Daoy (cell line): ENCODE measurements at places on chromosomes 12 and 14. TPM values are rescaled to one million over a fixed set of nuclear protein-coding genes. Genes with fewer than 3 reads are reported as not detected.

- no peak for DNase-seq
Measured at GRCh38 chr12:40614923-40615322, 77.3 kb upstream of the CNTN1 start.

DNA sequence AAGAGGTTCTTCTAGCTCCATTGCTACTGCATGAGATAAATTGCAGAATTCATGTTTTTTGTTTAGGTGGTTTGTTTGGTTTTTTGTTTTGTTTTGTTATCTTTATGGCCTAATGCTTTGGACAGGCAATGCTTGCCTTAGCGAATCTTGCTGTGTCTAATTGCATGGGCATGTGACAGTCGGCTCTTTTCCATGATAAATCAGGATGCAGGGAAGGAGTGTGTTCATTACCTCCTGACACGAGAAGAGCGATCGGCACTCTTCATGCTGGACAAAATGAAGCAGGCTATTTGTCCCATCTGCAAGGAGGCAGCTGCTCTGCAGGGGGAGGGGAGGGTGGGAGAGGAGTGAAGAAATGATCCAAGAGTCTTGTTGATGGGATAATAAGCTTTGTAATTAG, 6.5 kb downstream of the CCDC60 start:
- no peak for DNase-seq

DNA sequence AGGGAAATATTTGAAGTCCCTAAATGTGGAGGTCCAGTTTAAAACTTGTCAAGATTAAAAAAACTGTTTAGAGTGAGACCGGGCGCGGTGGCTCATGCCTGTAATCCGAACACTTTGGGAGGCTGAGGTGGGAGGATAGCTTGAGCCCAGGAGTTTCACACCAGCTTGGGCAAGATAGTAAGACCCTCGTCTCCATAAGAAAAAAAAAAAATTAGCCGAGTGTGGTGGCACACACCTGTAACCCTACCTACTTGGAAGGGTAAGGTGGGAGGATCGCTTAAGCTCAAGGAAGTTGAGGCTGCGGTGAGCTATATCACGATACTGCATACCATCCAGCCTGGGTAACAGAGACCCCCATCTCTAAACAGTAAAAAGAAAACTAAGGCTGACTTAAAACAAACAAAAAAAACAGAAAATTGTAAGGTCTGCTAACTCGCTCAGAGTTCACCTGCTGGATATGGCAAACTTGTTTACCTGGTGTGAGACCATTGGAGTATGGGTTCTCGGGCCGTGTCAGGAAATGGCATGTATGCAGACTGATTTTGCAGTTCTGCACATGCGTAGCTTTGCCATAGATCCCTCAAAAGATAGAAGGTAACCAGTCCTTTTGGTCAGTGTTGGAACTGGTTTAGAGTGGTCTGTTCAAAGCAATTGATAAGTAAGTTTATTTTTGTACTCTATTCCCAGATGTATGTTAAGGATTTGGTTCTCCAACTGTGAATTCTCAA, 2.1 kb downstream of the RNF10 start:
- no peak for DNase-seq

DNA sequence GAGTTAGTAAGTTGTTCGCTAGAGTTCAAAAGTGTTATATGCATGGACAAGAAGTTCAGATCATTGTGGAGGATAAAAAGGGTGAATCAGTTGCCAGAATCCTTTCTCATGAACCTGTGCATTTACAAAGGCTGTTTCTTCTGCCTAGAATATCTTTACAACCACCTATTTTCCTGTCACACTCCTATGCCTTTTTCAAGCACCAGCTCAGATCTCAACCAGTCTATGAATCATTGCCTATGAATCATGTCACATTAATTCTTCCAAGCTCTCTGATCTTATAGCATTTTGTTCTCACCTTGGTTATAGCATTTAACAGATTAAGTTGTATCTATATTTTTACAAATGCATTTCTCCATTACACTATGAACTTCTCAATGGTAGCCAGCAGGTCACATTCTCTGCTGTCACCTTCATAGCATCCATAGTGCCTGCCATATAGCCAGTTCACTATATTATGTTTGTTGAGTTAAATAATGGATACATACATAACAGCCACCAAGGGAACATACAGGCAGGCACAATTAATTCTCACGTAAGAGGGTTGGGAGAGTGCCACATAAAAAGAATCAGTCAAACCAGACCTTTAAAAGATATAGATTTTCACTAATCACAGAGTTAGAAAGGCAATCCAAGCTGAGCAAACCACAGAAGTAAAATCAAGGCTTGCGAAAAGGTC, 573.0 kb downstream of the FOXG1 start:
- DNase-seq, result peak; percentile 7

- peak; percentile 64 for DNase-seq
Measured at GRCh38 chr12:98758331-98758730, 113.2 kb downstream of the APAF1 start.

GRCh38 chr14:103872481-103873113, 25.2 kb upstream of the PPP1R13B start:
- no peak for DNase-seq

DNA sequence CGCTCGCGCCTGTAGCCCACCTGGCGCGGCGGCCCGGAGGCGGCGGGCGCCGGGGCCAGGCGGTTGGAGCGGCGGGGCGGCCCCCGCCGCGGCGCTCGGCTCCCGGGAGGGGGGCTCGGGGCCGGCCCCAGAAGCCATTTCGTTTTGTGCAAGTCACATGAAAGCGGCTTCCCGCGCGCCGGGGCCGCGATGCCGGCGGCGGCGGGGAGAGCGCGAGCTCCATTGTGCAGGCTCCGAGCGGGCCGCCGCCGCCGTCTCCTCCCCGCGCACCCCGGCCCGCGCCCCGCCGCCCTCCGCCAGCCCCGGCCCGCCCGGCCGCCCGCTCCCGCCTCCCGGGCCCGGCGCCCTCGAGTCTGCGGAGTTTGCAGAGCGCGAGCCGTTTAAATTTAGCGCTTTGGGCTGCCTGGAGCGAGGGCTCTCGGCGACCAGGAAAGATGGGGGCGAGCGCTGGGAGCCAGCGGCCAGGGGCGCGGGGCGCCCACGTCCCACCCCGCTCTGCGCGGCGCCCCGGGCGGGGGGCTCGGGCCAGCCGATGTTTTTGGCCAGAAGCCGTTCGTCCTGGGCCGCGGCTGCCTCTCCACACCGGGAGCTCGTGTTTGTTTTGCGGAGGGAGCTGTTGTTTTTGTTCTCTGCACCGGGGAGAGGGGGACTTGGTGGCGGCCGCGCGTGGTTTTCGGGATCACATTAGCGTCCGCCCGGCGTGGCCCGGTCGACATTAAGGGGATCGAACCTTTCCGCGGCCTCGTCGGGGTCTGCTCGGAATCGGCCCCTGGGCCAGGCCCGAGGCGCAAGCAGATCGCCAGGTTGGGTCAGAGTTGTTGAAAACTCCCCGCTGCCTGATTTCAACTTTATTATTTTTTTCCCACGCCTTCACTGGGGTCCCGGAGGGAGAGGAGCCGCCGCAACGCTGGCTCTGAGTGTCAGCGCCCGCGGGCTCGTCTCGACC, 982 bp downstream of the BCL7A start:
- peak; percentile 48 for DNase-seq

The CLEC4D gene
- not detected in 2 replicates for total RNA-seq

The RERG gene
- 0.40 TPM in 1 of 2 replicates, not detected in the other for total RNA-seq

DNA sequence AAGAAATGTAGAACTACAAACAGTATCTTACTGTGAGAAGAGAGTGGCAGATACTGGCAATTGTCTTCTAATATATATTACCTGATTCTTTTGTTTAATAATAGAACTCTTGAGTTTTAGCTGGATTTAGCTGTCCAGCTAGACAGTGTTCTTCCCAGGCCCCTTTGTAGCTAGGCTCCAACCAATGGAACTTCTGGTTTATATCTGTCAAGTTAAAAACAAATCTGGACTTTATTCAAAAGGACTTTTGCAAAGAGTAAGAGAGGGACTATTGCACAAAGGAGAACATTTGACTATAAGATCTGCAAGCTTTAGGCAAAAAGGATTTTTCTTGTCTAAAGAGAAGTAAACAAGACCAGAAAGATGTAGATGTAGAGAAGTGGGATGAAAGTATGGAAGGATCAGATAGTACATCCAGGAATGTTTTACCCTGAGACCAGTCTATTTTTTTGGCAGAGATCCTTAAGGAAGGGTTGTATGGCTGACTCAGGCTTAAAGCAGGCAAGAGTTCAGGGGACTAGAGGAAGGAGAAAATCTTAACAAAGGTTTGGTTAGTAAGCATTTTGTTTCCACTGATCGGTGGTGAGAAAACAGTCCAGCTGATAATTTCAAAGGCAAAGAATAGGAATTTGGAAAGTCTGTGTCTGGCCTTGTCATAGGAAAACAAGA, 111.1 kb upstream of the PLEKHA5 start:
- peak; percentile 29 for DNase-seq

The SLC2A13 gene
- 4.7 and 8.5 TPM in 2 replicates for total RNA-seq

GRCh38 chr12:89470741-89471509, 53.7 kb downstream of the GALNT4 start:
- DNase-seq, result peak; percentile 18
